ENCODE measurements at places on chromosomes 16 and 17.

DNA sequence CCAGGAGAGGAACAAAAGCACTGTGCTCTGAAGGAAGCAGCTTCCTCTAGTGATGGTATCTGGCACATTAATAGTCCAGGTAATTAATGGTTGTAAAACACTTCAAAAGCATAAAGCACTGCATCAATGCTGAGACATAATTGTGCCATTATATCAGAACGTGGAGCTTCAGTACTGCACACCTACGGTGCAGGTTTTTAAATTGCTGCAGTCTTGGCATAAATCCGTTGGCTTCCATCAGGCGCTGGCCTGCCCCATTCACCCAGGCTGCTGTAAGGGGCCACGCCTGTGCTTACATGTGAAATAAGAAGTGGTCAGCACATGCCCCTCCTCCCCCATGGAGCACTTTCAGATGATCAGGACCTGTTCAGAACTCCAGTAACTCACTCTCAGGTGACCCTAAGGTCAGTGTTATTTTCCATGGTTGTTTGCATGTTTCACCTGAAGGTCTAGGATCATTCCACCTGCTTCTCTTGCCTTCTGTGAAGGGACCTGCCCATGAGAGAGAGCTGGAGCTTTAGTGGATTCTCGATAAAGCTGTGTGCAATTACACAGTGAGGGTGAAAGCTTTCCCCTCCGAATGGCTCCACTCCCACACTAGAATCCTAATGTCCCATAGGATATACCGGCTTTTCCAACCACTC lies 345.3 kb downstream of the CA10 start:
- DNase-seq: no peak

DNA sequence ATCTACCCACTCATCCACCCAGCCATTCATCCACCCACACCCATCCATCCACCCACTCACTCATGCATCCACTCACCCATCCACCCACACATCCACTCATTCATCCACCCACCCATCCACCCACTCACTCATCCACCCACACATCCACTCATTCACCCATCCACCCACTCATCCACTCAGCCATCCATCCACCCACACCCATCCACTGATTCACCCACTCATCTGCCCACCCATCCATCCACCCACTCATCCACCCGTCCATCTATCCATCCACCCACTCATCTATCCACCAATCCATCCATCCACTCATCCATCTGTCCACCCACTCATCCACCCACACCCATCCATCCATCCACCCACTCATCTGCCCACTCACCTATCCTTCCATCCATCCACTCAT lies 17.3 kb downstream of the NATD1 start:
- no peak for DNase-seq

- DNase-seq: no peak
Measured at GRCh38 chr16:4979736-4980660, 21.9 kb downstream of the SEC14L5 start.

DNA sequence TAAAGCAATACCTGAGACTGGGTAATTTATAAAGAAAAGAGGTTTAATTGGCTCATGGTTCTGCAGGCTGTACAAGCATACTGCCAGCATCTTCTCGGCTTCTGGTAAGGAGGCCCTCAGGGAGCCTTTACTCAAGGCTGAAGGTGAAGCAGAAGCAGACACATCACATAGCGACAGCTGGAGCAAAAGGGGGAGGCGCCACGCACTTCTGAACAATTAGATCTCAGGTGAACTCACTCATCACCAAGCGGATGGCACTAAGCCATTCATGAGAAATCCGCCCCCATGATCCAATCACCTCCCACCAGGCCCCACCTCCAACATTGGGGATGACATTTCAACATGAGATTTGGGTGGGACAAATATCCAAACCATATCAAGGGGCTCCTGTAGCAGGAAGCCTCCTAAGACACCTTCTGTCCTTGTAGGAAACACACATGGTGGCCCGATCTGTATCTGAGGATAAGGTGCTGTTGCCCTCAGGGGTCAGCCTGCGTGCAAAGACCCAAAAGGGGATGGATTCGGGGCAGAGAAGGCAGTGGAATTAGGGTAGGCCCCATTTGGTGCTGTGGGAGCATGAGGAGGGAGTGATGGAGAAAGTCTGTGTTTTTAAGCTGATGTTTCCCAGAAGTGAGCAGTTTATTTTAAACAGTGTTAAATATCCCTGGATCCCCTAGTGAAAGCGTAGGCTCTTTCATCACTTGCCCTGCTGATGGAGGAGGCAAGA lies 23.0 kb downstream of the IL21R start:
- DNase-seq: no peak

- no peak for DNase-seq
Measured at GRCh38 chr16:88782454-88783390, 2.3 kb downstream of the PIEZO1 start.

- DNase-seq: no peak
Measured at GRCh38 chr16:73140929-73141328, 93.0 kb upstream of the ZFHX3 start.

GRCh38 chr16:2874032-2874911 lies 8.7 kb upstream of the FLYWCH2 start:
- DNase-seq: no peak

DNA sequence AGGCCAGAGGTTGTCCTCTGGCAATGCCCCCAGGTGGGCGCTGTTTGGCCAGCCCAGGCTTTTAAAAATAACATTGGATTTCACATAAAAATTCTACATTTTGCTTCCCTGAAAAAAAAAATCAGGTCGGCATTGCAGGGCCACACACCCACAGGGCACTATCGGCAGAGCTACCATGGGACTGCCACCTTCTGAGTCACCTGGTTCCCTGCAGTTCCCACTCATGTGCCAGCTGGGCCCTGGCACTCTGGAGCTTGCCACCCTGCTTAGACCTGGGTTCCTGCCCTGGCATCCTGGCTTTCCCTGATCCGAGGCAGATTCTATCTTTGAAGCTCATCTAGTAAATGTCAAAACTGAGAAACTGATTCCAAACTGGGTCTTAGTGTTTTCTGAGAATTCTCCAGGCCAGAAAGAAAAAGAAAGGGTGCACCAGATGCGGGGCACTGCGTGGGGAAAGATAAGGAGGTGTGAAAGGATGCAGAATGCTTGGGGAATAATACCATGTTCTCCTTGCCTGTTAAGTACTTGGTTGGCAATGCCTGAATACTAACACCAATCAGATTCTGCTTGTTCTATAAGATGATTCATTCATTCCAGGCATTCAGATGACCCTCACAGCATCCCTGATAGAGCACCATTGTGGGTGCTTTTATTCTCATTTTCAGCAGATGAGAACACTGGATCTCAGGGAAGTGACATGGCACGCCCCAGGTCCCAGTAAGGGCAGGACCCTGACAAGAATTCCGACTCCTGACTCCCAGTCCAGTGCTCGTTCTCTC lies 51.8 kb downstream of the RAI1 start:
- no peak for DNase-seq

- no peak for DNase-seq
Measured at GRCh38 chr17:59355702-59356325, 24.4 kb downstream of the YPEL2 start.

- DNase-seq: peak; percentile 44
Measured at GRCh38 chr16:58501242-58502131, 1.5 kb downstream of the NDRG4 start.

DNA sequence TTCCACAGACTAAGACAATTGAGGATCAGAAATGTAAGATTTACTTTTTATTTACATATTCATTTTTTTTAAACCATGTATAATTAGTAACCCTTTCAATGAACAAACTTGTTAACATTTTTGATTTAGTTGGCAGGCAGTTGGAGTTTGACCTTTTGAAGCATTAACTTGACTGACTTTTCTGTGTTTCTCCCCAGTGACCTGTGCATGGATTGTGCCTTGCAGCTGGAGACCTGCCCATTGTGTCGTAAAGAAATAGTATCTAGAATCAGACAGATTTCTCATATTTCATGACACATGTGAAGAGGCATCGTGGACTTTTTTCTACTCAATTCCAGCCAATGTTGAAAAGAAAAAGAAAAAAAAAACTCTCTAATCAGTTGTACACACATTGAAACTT lies 6.4 kb upstream of the ARL2BP start:
- DNase-seq: no peak

- no peak for DNase-seq
Measured at GRCh38 chr16:87953308-87954215, 2.3 kb downstream of the BANP start.

DNA sequence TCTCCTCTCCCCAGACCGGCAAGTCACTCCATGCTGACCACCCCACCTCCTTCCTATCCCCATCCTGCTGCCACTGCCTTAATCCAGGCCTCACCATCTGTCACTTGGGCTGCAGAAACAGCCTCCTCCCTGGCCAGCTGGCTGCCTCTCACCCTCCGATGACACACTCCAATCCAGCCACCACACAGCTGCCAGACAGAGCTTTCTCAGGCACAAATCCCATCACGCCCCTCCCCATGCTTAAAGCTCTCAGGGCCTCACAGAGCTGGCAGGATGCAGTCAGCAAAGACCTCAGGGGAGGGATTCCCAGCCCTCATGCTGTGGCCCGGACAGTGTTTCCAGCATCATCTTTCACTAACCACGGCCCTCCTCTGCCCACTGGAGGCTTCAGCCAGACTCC lies 13.7 kb downstream of the CAMKK1 start:
- no peak for DNase-seq

GRCh38 chr16:55102531-55102930 lies 171.9 kb downstream of the IRX5 start:
- DNase-seq: no peak

DNA sequence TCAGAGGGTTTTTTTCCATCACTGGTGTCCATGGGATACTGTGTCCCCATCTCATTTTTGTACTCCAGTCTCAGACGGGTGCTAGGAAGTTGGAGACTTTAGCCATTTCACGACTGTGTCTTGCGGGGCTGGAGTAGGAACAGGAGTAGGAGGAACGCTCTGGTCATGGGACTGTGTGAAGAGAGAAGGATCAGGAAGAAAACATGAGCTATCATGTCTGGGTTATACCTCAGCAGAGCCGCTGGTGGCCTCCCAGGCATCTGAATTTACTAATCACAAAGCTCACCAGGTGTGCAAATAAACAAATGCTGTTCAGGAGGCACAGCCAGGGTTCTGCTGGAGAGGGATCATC lies 225.4 kb downstream of the SEC14L1 start:
- DNase-seq: no peak

DNA sequence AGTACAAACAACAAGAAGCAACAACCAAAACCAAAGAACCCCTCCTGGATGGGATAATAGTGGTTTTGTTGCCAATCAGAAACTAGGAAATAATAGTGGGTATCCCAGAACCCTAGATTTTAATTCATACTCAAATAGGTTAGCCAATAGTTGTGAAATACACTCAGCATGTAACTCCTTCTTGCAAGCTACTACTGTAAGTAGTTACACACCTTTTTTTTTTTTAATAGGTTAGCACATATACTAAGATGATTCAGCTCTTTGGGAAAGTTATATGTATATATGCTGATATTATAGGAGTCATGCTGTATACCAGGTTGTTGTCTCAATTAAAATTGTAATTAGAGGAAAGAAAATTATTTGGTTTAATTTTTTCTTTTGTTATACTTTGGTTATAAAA lies 92.5 kb upstream of the HAS3 start:
- DNase-seq: no peak

- peak; percentile 35 for DNase-seq
Measured at GRCh38 chr17:1201132-1201702, 21.4 kb upstream of the ABR start.

- no peak for DNase-seq
Measured at GRCh38 chr16:51085271-51085670, 65.8 kb downstream of the SALL1 start.

GRCh38 chr16:27198451-27199234 lies 4.7 kb upstream of the KDM8 start:
- no peak for DNase-seq

- no peak for DNase-seq
Measured at GRCh38 chr16:1093284-1094123, 2.5 kb downstream of the C1QTNF8 start.

DNA sequence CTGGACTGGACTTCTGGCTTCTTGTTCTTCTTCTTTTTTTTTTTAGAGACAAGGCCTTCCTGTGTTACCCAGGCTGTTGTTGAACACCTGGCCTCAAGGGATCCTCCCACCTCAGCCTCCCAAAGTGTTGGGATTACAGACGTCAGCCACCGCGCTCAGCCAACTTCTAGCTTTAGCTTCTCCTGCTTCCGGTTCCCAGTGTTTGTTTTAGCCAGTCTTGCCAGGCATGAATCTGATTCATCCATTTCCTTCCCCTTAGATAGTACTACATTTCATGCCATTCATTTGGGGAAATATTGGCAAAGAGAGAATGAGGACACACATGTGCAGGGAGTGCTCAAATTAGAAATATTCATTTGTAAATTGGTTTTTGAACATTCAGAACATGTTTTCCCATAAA lies 12.1 kb upstream of the NDUFAB1 start:
- no peak for DNase-seq

DNA sequence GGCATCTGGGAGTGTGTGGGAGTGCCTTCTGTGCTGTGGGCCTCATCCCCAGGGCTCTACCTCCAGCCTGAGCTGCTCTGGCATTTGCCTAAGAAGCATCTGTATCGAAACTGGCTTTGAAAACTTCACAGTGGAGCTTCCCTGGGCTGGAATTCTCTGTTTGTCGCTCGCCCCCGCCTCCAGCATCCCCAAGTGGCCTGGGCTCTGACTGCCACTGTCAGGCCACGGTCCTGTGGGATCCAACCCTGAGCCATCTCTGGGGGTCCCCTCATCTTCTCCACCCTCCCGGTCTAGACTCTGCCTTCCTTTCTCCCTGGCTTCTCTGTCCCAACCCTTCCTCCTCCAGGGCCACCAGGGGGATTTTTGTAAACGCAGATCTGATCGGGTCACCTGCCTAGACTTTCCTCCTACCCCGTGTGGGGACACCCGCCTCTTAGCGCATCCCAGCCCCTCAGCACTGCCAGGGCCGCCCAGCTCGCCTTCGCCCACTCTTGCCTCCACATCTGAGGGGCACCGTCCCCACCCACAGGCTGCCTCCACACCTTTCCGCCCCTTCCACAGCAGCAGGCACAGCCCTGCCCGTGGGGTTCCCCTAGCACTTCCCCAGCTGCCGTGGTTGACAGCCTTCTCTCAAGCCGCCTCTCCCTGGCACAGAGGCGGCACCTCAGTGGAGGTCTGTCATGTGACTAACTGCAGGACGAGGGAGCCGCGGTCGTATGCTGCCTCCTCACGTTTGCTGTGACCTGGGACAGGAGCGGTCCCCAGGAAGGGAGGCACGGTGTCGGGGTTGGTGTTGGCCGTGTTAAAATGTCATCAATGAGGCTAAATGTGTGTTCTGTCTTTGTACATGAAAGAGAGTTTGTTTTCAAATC lies 12.0 kb downstream of the TBC1D24 start:
- peak; percentile 88 for DNase-seq

DNA sequence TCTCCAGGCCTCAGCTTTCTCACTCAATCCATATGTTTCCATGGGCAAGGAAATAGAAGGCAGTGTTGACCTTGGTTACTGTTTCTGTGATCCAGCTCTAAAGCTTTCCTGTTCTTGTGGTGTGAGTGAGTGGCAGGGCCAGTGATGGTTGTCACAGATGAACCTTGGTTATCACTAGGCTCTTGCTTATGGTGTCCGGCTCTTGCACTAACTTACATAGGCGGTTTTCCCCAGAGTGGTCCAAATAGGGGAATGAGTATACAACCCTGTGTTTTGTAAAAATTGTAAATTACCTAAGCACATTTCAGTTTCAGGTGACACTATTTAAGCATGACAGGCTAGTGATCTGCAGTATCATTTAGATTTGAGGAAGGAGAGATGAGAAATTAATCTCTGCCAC lies 6.8 kb downstream of the MFSD11 start:
- no peak for DNase-seq
